Coronary artery (tissue), 2 donors: ENCODE measurements at places on chromosomes 2 and 18.

DNA sequence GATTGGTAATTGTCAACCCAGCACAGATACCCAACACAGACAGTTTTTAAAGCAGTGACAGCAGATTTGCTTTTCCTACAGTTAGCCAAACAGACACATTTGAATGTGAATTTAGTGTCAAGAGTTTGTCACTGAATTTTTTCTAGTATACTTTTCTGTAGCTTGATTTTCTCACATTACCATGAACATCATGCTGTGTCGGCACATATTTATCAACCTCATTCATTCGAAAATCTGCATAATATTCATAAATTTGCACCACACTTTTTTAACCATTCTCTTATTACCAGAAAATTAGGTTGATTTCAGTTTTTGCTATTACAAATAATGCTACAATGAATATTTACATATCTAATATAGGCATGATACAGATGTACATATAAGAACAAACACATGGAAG lies 27.0 kb upstream of the DSG3 start:
- no peak for DNase-seq

DNA sequence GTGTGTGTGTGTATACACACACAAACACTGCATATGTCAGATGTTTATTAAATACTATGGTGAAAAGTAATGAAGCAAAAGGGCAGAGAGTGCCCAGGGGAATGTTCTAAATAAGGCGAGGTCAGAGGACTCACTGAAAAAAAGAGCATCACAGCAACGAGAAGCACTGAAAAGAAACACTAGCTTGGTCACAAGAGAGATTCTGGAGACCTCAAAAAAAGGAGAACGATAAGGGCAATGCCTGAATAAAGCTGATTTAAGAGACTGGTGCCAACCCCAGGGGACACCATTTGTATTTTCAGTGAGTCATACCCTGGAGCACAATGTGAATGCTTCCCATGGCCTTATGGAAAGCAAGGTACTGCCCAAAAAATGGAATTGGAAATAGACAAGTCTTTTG lies 14.5 kb downstream of the SLC40A1 start:
- DNase-seq: no peak

DNA sequence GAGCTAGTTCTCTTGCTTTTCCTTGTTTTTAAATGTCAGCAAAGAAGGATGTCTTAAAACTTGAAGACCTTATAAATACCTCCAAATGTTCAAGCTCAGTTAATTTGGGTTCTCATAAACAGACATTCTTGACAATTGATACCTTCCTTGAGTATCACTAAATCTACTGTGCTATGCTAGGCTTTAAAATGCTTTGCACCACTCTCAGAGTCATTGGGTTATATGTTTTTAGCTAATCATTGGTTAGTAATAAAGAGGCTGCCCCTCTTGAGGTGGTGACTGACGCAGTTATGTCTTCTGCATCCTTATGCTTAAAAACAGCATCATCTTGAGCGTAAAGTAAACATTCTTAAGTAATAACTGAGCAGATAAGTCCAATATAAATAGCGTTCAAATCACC lies 276.0 kb downstream of the AGPS start:
- no peak for DNase-seq

GRCh38 chr2:133424876-133425275 lies 143.4 kb downstream of the NCKAP5 start:
- DNase-seq: no peak

GRCh38 chr18:44411976-44412375 lies 268.7 kb upstream of the SETBP1 start:
- no peak for DNase-seq

GRCh38 chr2:44942304-44943030 lies 965 bp downstream of the SIX3 start:
- no peak for DNase-seq

DNA sequence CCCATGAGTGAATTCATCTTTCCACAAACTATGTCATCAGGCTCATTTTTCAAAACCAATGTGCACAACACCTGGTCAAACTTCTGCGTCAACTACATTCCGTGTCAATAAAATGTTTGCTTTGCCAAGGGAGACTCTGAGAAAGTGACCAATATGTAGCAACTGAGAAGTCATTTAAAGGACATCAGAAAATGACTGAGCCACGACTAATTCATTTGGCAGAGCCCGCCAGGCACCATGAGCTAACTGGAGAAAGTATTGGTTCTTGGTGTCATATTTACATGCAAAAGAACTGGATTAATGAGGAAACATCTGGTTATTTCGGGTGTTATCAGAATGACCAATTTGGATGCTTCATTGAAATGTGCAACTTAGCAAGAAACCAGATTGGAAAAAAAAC lies 7.2 kb downstream of the RND3 start:
- no peak for DNase-seq

DNA sequence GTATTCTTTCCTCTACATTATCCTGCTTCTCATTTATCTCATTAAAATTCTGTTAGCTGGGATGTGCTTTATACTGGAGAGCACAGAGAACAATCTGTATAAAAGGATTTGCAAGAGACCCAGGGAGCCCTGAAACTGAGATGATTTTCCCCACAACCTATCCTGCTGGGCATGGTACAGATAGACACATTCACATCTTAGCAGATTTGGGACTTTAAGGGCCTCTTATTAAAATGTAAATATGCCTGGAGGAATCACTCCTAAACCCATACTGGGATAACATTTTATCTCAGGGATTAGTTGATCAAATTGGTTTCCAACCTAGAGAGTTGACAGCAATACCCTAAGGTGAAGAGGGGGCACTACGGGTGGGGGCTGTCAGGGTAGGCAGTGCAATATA lies 45.5 kb downstream of the AOX1 start:
- DNase-seq: no peak

- no peak for DNase-seq
These were observed 1739.1 kb upstream of the PIK3C3 start for GRCh38 chr18:40215979-40216378.

GRCh38 chr2:144924827-144925226 lies 404.9 kb upstream of the ZEB2 start:
- no peak for DNase-seq

DNA sequence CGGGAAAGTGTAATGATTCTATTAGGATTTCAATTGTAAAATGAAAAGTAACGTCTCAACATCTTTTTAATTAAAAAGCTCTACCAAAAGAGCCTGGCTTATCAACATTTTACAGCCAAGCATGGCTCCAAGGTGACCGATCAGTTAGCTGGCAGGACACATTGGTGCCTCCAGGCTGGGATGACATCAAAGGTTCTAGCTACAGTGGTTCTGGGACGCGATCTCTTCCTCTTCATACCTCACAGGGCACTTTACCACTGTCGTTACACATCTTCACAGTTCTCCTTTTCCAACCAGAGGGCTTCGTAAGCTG lies 693 bp downstream of the ORC2 start:
- DNase-seq: no peak

DNA sequence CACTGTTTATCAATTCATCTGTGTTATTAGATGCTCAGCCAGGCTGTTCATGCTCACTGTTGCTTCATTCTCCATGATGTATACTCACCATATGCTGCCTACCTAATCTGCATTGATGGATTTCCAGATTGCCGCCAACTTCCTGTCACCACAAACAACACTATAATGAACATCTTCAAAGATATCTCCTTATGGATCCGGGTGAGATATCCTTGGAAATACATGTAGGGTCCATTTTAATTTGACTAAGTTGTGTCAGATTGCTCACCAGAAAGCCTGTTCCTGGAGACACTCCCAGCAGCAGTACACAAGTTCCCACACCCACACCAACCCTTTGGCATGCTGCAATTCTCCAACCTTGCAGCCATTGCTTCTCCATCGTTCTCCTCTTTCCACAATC lies 547.5 kb upstream of the TNP1 start:
- no peak for DNase-seq

- DNase-seq: no peak
These were observed 122.8 kb upstream of the UXS1 start for GRCh38 chr2:106316915-106317314.

GRCh38 chr18:7727361-7728076 lies 160.4 kb downstream of the PTPRM start:
- no peak for DNase-seq

DNA sequence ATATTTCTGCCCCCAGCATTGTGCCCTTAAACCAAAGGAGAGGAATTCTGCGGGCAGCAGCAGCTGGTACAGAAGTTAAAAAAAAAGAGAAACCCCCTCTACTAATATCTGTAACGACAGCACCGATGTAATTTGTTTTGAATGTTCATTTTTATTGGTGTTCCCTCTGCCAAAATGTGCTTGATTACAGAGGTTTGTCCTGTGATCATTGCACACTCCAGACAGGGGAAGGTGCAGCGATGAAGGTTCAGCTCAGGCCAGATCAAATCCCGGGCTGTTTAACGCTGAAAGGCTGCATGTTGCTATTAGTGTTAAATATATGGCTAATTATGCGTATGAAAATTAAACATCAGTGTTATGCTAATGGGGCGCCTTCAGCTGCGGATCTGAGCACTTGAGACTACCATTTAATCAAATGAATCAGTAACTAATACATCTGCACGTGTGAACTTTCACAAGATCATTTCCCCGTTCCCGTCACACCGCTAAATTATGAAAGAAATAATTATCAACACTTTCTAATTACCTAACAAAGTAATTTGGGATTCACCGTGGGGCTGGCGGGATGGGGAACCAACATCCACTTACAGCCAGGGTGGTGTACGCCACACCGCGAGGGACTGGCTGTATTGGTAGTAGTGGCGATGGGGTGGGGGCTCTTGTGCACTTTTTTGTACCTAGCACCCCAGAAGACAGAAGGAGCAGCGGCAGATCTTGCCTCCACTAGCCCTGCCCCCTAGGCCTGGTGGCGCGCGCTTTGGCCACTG lies 1.5 kb upstream of the DLX1 start:
- no peak for DNase-seq

DNA sequence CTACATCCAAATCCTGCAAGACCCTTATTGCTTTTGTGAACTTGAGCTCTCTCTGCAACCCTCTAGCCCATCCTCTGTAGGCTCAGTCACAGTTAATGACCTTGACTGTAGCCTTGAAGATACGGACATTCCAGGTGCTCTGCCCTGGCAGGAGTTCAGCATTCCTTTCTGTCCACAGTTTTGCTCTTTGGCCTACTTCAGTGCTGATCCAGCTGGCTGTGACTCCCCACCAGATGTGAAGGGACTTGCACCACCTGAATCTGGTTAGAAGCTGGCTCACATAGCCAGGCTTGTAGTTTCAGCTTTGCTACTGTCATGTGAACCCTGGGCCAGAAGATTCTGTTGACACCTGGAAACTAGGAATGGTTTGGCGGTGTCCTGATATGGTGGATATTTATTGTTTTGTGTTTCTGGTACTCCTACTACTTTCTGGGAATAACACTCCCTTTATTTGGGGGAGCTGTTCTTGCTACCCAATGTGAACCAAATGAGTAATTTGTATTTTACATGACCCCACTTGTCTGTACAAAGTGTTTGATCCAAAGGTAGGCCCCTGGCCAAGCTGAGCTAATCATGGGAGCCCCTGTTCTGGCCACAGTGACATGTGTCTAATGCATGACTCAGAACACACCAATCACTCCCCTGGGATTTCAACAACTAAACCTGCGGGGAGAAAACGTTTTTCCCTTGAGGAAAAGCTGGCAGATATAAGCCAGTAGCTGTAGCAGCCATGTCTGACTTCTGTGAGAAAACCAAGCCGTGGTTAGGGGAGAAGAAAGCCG lies 73.4 kb downstream of the CDCA7 start:
- no peak for DNase-seq
